ENCODE measurements at places on chromosomes 13 and 19.

DNA sequence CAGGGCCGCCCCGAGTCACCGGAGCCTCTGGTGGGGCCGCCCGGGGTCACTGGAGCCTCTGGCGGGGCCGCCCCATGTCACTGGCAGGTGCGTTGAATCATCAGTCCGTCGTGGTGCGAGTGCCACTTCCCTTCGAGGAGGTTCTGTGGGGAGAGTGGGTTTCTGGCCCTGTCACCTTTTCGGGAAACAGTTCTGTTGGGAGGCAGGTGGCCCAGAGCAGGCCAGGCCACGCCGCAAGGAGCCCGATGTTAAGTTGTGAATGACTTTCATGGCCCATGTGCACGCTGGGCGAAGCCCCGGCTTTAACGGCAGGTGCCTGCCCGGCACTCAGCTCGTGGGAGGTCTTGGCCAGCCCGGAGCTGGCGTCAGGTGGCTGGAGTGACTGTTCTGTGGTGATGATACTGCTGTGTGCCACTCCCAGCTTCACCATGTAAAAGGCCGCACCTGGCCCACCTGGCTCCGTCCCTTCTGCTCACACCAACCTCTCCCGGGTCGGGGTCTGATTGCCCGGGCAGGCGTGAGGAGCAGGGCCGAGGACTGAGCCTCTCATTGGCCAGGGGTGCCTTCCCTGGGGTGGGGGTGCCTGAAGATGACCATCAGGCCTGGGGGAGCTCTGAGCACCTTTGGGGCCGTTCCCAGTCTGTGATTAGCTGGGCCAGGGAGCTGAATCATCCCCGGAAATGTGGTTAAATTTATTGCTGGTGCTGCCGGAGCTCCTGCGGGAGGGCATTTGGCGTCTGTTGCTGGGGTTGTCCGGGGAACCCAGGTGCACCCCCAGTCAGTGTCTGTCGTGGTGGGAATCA, 29.2 kb downstream of the CSNK1G2 start:
- no peak for DNase-seq

DNA sequence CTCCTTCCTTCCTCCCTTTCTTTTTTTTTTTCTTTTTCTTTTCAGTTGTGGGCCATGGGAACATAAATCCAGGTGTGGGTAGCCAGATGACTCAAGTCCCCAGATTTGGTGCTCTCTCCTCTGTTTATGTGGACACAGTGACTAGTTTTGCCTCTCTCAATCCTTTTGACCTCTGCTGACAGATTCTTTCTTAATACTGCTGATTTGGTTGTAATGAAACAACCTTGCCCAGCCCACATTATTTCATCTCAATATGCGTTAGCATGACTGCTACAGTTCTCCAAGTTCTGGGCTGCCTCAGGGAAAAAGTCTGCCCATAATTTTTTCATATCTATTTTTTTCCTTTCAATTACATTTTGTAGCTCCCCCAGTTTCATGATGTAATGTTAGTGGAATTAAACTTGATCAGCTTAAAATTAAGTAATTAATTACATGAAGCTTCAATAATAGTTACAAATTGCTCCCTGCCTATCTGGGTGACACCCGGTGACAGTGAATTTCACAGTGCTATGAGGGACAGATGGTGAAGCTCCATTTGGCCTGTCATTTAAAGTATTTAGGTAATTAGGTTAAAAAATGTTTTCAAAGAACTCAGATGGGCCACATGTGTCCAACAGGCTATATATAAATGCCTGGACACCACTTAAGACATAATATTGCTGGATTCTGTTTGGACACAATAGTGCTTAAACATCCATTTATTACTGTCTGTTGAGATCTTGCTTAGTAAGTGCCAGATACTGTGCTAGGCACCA, 118.8 kb upstream of the FRY start:
- no peak for DNase-seq

DNA sequence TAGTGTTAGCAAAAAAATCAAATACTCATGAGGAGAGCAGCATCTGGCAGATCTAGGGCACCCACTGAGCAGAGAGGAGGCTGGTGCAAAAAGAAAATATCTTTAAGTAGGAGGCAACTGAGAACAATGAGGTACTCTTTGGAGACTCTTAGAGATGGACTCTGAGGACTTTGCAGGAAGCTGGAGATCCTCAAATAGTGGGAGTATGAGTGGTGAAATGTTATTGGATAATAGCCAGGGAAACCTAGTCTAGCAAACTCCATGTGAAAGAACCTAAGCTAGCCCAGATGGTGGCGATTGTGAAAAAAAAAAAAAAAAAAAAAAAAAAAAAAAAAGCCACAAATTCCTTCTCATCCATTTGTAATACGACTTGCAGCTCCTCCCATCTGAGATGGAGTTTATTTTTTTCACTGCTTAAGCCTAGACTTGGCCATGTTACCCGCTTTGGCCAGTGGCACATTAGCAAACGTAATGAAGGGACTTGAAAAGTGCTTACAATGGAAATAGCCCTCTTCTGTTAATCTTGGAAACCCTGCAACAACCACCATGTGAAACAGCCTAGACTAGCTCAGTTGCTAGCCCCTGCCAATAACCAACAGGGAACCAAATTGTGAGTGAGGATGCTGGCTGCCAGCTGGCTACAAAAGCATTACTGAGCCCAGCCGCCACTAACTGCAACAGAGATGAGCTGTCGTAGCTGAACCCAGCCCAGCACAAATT, 476.2 kb downstream of the KLF12 start:
- no peak for DNase-seq

DNA sequence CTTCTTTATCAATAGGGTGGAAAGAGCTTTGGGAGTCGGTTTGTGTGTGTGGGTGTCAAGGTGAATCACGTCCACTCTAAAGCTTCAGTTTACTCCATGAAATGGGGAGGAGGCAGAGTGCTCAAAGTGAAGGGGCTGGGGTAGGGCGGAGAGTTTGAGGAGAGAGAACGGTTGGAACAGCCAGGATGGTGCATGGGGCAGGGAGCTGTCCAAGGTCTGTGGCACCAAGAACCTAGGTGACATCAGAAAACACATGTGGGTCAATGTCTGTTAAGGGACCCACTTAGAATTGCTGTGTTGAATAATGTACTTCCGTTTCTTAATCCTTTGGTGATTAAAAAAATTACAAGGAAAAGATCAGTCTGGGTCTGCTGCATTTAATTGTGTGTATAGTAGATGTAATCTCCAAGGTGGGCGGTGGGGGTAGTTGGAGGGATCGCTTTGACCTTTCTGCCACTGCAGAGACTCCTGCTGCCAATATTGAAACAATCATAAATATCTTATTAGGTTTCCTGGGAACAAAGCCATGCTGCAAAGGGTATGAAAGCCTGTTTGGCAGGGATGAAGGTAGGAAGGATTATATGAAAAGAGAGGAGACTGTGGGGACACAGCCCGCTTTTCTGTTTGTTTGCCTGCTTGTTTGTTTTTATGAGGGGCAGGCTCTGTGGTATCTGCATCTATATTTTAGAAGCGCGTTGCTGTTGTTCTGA, 122.3 kb downstream of the ATP8A2 start:
- DNase-seq, result no peak

DNA sequence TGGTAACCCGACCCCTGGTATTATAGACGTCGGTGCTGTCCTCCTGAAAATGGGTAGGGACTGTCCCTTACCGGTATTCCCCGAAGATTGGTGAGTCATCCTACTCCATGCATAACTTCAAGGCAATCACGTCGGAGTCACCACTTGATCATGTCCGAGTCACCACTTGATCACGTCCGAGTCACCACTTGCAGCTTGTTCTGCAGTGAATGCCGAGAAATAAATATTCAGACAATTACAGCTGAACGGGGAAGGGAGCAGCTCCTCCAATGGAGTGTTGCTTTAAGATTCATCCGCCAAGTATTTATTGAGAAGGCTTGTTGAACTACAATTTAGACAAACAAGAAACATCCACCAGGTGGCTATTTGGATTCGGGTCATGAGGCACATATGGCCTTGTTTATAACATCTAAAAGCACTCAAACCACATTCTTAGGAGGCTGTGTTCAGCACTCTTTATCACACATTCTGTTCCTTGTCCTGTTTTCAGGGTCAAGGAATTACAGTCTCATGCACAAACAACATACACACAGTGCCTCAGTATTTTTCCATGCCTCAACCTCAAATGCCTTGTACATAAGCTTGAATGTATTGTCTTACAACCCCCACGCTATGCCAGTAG, 43.1 kb downstream of the ZNF726 start:
- no peak for DNase-seq

All from activated CD8-positive, alpha-beta memory T cell treated with anti-CD3 and anti-CD28 coated beads, Interleukin-2, amount 50 U/mL, for 4 hours (primary cell).